Activated CD4-positive, alpha-beta T cell treated with anti-CD3 and anti-CD28 coated beads, Interleukin-10, Interleukin-2, amounts not matched to agents 100 ng/mL and 50 ng/mL, durations not matched to agents 16 hours and 8 hours (primary cell): ENCODE measurements at places on chromosomes 12 and 14.

- DNase-seq: no peak
These were observed 18.3 kb upstream of the EIF2B2 start for GRCh38 chr14:74984236-74985027.

DNA sequence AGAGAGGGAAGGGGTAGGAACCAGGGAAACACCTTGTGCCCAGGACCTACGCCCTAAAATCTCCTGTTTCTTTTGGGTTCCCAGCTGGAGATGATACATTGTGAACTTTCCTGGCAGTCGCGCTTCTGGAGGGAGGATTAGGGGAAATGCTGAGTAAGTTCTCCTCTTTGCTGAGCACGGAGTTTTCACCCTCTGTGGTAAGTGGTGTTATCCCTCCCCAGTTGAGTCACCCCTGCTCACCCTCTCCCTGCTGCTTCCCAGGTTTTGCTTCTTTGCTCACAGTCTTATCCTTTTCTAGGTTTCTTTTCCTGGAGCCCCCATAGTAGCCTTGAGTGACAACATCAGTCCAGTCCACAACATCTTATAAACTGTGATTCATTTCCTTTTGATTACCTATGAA lies 789.1 kb downstream of the TMEM121 start:
- no peak for DNase-seq

DNA sequence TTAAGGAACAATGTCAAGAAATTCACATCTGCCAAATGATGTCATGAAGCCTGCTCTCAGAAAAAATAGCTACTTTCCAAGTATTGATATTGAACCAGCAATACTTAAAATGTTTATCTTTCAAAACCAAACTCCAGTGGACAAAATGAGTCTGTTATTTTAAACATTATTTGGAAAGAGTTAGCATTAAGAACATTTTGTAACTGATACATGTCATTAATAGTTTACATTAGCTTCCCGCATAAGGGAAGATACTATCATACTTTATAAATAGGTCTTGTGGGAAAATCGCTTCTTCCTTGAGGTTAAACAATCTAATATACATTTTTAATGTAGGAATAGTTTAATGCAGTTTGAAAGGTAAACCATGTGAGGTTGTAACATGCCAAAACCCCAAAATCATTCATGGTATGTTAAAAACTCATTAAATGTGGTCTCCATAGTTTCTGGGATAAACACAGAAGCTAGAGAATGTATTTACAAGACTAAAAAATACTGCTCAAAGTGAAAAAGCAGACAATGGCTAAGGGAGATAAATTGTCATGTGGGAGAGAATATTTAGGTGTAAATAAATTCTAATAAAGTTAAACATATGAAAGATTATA lies 73.4 kb upstream of the ATP2B1 start:
- no peak for DNase-seq

- DNase-seq: no peak
These were observed 131.7 kb downstream of the TMTC2 start for GRCh38 chr12:82818271-82819035.

- DNase-seq: no peak
These were observed 111.3 kb downstream of the AEBP2 start for GRCh38 chr12:19550626-19551025.

DNA sequence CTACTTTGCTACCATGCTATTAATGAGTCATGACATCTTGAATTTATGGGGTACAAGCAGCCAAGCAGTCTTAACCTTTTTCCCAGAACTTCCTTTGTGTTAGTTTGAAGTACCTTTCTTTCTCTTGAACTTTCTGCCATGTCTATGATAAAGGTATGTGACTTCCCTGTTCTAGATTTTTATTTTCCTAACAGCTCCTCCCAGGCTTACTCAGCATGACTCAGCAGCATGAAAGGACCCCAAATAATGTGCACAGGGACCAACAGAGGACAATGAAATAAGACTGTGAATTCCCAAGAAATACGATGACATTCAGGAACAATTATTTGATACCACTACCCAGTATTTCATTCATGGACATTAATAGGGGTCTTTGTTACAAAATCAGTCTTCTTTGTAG lies 60.0 kb downstream of the TTC6 start:
- DNase-seq: no peak

DNA sequence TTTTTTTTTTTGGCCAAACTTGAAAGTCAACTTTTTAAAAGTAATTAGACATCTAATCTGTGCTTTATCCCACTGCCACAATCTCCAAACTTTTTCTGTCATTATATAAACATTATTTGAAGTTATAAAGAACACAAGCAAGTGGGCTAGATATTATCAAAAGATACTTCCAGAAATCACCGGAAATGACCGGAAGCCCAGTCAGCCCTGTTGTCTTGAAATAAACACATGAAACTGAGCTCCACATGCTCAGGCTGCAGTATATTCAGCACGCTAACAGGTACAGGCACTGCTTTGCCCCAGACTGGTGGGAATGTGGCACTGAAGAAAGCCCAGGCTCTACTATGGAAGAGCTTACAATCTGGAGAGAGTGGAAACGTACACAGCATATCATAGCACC lies 158.9 kb upstream of the PLEKHG7 start:
- no peak for DNase-seq

GRCh38 chr14:36418937-36419336 lies 98.5 kb upstream of the MBIP start:
- no peak for DNase-seq

DNA sequence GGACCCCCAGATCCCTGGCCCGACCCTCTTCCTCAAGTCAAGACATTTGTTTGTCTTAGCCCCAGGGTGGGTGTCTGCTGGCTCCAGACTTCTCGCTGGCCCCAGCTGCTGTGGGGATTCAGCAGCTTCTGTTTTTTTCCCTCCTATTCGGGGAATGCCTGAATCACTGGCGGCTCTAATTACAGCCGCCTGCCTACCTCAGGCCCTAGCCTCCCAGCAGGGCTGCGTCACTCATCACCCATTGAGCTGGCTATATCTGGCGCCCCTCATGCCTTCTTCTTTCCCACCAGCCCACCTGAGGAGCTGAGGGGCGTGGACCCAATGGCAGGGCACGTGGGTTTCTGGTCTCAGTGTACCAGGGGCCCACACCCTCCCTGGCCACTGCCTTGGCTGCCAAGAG lies 10.1 kb downstream of the KRT80 start:
- DNase-seq: no peak

- no peak for DNase-seq
These were observed 53.4 kb upstream of the NAV3 start for GRCh38 chr12:77777274-77777673.

DNA sequence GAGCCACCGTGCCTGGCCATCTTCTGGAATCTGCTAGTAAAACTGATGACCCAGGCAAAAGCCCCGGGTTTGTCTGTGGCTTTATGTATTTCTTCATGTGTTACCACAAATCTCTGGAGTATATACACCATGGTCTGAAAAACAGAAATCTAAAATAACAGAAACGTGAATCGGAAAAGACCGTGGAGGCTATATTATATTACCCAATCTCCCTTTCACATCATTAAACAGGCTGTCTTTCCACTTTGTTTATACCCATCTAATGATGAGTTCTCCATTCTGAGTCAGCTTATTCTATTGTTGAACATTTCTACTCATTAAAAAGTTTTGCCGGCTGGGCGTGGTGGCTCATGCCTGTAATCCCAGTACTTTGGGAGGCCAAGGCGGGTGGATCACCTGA lies 9.5 kb upstream of the AJUBA start:
- no peak for DNase-seq

DNA sequence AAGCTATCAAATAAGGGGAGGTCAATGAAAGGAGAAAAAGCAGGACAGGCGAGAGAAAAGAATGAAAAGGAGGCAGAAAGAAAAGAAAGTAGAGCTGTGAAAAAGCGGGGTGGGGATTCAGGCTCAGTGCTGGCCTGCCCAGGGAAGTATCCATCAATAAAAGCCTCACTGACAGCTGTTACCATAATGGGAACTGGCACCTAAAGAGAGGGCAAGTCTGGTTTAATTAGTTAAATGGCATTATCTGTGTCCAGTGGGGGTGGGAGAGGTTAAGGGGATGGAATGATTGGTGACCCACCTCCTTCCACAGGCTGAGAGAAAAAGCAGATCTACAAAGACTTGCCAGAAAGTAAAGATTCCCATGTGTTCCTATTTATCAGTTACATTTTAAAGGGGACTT lies 7.4 kb downstream of the SALL2 start:
- no peak for DNase-seq

DNA sequence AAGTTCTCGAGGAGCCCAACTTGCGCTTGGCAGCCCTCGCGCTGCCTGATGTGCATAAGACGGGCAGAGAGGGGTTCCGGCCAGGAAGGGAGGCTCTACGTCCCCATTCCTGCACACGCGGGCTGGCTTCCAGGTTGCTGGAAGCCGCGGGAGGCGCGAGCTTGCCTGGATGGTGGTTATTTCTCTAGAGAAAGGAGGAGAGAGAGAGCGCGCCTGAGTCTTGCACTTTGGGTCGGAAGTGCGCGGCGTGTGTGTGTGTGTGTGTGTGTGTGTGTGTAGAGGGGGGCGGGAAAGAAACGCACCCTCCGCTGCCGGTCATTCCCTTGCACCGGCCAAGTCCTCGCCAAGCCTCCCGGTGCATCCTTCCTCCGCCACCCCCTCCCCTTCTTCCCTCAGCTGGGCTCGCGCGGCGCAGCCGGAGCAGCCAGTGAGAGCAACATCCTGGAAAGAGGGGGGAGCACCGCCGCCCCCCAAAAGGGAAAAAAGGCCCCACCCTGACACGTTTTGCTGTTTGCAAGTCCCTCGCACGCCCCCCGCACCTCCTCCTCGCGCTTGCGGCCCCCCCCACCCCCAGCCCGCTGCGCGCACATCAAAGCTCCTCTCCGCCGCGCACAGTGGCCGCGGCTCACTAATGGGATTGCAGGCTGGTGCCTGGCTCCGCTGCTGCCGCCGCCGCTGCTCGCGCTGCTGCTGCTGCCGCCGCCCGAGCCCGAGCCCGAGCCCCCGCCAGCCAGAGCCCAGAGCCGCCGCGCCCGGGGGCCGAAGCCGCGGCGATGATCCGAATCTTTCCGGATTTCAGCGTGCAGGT lies 4.4 kb upstream of the NPAS3 start:
- DNase-seq: no peak

- DNase-seq: peak; percentile 78
These were observed 245.5 kb downstream of the PHLDA1 start for GRCh38 chr12:75786070-75786469.

GRCh38 chr12:12791756-12792369 lies 6.4 kb downstream of the APOLD1 start:
- DNase-seq: no peak

DNA sequence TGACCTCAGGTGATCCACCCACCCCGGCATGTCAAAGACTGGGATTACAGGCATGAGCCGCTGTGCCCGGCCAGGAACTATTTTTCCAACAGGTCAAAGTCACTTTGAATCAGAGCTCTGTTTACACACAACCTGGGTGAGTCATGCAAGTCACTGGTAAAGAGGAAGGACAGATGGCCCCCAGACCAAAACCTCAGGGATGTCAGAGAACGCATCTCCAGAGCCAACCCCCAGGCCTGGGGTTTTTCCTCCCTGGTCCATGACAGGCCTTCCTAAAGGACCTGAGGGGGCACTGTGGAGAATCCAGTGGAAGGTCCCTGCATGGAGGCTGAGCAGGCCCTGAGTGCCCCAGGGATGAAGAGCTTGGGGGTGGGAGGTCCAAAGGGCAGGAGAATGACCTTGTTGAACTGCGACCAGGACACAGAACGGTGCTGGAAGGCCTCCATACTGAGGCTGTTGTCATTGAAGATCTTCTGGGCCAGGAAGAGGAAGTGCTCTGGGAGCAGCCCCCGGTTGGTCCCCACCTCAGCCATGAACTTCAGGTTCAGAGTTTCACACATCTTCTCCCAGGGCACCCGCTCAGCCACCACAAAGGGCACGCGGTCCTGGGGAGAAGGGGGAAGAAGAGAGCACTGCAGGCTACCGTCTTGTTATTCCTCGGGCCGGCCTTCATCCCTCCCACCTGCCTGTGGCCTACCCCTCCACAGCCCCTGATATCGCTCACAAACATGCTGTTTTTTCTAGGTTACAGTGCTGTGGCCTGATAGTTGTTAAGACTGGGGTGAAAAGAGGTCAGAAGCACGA lies 9.1 kb downstream of the STAT6 start:
- no peak for DNase-seq

GRCh38 chr12:92561543-92561899 lies 141.3 kb upstream of the PLEKHG7 start:
- DNase-seq: no peak

DNA sequence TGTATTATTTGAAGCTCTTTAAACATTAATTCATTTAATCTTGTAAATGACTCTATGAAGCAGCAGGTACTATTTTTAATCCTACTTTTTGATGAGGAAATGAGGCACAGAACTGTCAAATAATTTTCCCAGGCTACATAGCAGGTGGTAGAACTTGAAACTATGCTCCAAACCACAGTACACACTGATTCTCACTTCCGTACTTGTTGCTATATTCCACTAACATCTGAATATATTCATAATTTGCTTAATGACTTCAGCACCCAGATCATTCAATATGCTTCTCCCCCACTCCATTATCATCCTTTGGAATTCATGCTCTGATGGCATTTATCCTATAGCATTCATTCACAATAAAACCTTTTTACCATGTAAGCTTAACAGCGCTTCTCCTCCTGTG lies 4.9 kb downstream of the ERGIC2 start:
- no peak for DNase-seq

GRCh38 chr12:105975351-105975750 lies 163.4 kb downstream of the NUAK1 start:
- DNase-seq: no peak

GRCh38 chr12:21940549-21941505 lies at the start of gene ABCC9:
ABCC9 (minus strand) TSS chr12:21941426; CDS start chr12:21936674, 4,752 bp downstream.
- peak; percentile 16 for DNase-seq

- DNase-seq: no peak
These were observed 37.2 kb downstream of the CACNA2D4 start for GRCh38 chr12:1881301-1881700.

GRCh38 chr14:88568196-88568595 lies 5.4 kb downstream of the ZC3H14 start:
- DNase-seq: no peak

DNA sequence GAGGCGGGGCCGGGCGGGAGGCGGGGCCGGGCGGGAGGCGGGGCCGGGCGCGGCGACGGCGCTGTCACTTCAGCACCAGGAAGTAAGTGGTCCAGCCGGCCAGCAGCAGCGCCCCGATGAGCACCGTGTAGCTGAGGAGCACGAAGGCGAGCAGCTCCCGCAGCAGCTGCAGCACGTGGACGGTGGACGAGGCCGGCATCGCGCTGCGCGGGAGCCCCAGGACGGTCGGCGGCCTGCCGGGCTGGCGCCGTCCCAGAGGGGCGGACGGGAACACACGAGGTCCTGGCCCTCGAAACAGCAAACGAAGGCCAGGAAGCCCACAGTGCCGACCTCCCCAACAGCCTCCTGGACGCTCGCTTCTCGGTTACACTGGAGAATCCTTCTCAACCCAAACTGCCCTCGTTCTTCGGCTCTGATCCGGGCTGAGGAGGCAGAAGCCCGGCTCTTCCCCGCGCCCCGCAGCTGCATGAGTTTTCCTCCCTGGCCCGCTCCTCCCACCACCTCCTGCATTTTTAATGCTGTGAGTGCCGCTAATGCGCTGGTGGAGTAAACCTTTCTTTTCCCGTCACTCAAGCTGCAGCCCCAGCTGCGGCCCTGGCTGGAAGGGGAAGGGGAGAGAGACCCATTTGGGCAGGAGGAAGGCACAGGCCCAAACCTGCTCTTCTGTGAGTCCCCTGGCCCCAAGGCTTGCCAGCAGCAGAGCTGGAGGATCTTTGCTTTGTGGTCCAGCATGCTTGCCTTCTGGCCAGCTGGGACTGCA lies 694 bp upstream of the DIABLO start:
- DNase-seq: no peak
